OCI-LY7 (cell line): ENCODE measurements at places on chromosomes 6 and 20.

DNA sequence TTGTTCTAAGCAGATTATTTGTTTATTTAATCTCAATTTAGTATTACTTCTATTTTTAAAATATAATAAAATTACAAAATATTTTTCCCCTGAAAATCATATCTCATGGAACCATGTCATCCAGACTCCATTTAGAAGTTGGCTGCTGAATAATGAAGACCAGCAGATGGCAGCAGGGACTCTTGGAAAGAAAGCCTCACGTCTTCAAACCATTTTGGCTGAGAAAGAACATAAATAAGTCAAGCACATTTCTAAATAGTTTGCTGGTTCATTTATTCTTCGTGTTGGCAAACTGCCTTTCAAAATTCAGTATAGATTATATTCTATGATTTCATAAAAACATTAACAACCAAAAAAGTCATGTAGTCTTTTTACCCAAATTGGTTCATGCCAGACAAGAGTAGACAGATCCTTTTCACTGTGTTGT is 71.7 kb downstream of the RCAN2 start:
- peak; percentile 77 for DNase-seq

- no peak for DNase-seq
Observed at GRCh38 chr20:60102665-60103210, 144.5 kb downstream of the CDH26 start.

DNA sequence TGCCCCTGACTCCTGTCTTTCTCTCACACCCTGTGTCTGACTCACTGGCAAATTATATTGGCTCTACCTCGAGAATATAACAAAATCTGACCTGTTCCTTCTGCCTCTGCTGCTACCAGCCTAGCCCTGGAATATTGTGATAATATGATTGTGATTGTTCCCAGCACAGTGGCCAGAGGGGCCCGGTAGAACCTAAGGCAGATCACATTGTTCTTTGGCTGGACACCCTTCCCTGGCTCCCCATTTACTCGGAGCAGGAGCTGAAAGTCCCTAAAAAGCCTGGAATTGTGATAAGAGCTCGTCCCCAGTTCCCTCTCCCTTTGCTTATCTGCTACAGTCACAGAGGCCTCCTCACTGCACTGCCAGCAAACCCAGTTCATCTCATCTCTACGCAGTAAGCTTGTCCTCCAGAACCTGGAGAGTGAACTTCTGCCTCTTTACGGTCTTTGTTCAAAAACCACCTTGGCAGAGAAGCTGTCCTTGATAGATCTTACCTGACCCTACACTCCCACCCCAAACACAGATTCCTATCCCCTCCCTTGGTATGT is 21.8 kb downstream of the SERPINB6 start:
- DNase-seq: no peak

- DNase-seq: no peak
Observed at GRCh38 chr20:813390-813789, 20.1 kb upstream of the FAM110A start.

- no peak for DNase-seq
Observed at GRCh38 chr6:56686429-56686828, 43.7 kb upstream of the DST start.

DNA sequence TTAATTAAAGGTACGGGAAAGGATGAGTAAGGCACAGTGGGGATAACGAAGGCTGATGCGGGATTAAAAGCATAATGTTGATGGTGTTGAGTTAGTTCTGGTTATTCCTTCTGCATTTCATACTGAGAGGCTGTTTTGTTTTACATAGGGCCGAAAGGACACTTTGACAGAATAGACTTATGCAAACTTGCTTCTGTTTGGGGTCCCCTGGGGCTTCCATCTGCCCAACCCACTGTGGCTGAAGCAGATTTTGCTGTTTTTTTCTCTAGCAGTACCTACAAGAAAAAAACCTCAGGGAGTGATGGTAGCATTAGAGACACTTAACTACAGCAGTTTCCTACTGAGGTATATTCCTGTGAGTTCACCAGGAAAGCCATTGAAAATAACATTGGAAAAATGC is 136.1 kb upstream of the SUPT3H start:
- DNase-seq: no peak

DNA sequence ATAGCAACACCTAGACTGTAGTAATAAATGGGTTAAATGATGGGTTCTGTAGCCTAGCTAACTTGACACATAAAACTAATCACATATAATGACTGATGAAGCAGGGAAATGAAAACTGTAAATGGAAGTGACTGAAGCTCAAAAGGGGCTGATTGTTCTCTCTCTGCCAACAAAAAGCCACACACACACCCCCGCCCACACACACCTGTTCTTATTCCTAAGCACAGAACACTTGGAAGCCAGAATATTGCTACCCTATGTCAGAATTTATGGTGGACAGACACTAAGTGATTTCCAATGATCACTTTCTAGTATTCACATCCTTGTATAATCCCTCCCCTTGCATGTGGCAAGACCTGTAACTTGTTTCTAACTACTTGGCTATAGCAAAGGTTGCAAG is 603.5 kb downstream of the UTRN start:
- no peak for DNase-seq

DNA sequence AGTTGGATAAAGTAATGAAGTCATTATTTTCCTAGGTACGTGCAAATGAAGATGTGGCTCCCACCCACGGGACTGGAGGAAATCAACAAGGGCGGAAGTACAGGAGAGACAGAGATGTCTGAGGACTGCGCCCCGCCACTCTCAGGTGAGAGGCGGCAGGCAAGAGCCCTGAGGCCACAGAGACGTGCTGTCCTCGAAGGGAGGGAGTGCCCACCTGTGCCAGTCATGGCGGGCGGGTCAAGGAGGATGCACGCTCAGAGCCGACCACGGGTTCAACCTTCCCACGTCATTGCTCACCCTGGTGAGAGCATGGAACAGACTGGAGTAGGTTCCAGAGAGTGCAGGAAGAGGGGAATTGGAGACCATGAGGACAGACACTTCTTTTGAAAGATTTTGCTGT is 12.7 kb downstream of the CST8 start:
- no peak for DNase-seq

- no peak for DNase-seq
Observed at GRCh38 chr6:121143476-121143875, 190.8 kb downstream of the TBC1D32 start.

DNA sequence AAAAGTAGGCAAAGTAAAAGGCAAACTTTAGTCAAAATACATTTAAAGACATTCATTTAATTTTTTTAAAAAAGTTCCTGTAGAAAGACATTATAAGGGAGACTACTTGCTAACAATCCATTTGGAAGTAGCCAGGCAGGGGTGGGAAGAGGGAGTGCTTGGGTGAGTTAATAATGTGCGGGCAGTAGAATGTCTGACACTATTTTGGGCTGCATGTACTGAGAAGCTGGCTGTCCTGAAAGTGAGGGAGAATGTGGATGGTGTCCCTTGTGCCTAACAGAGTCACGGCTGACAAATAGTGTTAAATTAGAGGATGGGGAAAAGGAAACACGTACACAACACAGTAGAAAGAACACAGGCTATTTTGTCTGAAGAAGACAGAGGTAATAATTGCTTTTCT is 142.5 kb downstream of the LCA5 start:
- DNase-seq: no peak

DNA sequence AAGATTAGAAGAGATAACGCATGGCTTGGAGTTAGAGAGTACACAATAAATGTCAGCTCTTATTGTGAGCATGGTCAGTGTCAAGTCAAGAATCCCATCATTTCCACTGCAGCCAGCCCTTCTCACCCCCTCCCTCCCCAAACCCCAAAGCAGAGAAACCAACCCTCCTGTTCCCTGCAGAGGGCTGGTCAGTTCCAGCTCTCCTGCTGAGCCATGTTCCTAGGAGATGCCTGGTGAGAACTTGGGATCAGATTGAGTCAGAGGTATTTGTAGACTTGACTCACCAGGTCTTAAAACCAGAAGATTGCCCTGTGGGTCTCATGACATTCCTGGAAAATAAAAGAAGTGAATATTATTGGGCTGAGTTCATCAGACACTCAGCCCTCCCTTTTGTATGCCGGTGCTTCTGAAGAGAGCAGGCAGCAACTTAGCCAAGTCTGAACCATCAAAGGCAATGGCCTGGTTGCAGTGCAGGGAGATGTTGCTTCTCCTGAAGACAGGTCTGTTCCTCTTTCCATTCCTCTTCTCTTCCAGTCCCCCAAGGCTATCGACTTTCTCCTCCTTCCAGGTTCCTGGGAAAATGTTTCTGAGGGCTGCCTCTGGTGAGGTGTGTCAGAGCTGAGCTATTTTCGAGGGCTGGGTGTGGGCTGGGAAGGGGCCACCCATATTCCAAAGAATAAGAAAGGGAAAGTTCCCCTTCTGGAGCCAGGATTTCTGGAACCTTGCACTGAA is 278.2 kb upstream of the SUPT3H start:
- no peak for DNase-seq

DNA sequence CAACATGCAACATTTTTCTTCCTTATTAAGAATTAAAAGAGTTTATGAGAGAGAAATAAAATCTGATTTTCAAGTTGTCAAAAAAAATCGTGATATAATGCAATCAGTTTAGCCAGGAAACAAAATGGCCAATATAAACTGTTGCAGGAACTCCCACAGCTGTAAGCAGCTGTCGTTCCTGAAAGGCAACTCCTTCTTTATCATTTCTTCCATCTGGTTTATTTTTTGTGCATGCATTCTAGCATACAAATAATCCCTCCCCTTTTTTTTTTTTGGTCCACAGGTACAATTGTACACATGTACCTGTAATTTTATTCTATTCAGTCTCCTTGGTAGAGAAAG is 19.7 kb downstream of the TRAF3IP2 start:
- no peak for DNase-seq

- DNase-seq: no peak
Observed at GRCh38 chr6:129843573-129843972, 17.5 kb downstream of the TMEM244 start.

DNA sequence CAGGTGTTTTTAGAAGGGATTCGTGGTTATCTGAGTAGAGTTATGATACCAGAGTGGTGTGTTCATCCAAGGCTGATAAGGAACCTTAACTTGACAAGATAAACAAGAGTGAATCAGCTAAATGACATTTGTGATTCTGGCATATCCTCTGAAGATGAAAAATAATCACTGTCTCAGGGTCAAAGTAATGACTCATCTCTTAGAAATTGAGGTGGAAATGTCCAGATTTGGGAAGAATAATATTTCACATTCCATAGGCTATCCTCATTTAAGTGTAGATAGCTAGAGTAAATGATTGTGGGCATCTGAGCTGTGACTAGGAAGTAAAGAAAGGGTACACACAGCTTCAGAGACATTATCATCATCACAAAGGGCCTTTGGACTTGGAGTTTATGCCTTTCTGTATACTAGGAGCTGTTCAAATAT is 255.7 kb downstream of the GJA1 start:
- DNase-seq: no peak

GRCh38 chr6:151002491-151002935 is 137.0 kb downstream of the MTHFD1L start:
- no peak for DNase-seq

DNA sequence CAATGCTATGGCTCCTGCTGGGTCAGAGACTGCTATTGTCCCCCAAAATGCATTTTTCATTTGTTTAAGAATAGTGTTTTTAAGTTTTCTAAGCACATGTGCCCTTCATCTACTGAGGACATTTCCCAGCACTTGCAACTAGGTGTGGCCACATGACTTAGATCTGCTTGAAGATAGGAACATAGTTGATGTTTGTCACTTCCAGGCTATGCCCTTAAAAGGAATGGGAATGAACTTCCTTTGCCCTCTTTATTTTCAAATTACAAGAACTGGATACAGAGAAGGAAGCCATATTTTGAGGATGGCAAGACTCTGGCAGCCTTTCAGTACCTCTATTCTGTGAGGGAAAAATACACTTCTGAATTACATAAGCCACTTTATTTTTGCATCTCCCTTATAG is 203.0 kb upstream of the TFAP2D start:
- DNase-seq: no peak

GRCh38 chr20:48467622-48468021 is 360.2 kb downstream of the PREX1 start:
- DNase-seq: peak; percentile 49

DNA sequence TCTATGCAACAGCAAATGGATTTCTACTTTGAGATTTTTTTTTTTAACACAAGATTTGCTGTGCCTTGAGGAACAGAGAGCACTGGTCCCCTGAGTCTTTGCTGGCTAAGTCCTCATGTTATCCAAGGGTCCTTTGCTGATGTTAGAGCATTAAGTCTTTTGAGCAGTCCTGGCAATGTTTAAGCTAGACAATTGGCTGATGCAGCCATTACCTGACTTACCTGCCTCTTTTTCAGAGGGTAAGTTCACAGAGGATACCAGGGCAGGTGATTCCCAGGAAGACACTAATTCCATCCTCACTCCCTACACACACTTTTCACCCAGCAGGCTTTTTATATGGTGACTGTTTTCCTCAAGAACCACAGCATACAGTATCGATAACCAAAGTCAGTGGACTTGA is 337.7 kb downstream of the HDGFL1 start:
- no peak for DNase-seq

DNA sequence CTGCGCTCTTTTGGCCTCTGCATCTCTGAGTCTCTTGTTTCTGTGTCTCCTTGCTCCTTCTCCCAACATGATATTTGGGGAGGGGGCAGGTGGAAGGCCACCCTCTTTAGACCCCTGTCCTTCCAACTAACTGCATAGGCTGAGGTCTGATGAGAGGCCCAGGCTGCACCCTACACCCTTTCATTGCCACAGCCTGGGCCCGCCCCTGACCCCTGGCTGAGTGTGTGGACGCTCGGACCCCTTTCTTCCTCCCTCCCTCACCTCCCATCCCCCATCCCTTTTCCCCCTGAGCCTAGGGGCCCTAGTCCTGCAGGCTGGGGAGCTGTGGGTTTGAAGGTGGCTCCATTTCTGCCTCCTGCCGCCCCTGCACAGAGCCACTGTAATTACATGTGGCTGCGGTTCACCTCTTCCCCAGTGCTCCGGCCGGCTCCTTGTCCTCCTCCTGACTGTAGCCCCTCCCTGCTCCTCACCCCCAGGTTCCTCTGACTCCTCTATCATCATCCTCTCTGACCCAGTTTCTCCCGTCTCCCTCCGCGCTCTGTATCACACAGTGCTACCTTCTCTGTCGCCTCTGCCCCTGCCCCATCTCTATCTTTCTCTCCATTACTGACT is 6.8 kb downstream of the MDFI start:
- no peak for DNase-seq

DNA sequence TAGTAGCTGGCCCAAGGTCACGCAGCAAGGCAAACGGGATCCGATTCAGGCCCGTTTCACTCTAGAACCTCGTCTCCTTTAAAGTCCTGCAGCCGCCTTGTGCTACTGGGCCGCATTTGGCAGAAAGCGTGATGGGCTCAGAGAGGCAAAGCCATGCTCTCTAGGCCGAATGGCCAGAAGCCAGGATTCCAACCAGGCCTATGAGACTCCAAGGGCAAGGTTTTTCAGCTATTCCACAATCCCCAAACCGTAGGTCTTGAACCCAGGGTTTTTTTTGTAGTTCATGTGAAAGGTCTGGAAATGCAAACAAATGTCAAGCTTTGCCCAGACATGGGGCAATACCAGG is 174.1 kb downstream of the PREX1 start:
- DNase-seq: no peak
